ENCODE measurements at places on chromosomes 5 and 9.

GRCh38 chr5:5481633-5482032 lies 59.2 kb downstream of the ICE1 start:
- no peak for DNase-seq

DNA sequence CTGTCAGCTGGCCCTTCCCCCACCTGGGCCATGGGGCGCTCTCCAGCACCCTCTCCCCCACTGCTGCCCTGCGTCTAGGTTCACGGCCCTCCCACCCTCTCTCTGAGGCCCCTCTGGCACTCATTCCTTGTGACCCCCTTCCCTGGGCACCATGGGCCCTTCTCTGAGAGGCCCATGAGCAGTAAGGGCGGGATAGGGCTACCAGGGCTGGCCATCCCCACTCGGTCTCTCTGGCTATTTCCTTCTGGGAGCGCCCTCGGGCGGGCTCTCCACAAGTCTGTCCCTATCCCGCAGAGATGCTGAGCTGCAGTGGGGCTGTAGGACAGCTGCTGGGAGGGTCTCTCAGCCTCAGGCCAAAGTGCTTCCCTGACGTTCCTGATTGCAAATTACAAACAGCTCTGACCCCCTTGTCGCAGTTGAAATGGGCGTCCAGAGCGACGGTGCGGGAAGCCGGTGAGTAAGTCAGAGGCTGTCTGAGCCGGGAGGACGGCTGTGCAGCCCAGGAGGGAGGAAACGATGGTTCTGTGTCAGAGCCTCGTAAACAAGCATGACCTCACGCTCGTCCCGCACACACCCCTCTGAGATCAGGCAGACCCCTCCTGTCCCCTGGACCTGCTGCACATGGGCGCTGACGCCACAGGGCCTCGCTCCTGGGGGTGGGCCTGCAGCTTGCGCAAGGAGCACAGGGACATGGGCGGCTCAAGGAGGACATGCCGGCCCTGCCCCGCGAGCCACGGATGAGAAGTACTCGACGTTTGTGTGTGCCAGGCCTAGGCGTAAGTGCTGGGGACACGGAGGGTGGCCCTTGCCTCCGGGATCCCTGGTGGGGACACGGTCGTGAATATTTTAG lies 36.3 kb upstream of the GFPT2 start:
- DNase-seq = no peak

DNA sequence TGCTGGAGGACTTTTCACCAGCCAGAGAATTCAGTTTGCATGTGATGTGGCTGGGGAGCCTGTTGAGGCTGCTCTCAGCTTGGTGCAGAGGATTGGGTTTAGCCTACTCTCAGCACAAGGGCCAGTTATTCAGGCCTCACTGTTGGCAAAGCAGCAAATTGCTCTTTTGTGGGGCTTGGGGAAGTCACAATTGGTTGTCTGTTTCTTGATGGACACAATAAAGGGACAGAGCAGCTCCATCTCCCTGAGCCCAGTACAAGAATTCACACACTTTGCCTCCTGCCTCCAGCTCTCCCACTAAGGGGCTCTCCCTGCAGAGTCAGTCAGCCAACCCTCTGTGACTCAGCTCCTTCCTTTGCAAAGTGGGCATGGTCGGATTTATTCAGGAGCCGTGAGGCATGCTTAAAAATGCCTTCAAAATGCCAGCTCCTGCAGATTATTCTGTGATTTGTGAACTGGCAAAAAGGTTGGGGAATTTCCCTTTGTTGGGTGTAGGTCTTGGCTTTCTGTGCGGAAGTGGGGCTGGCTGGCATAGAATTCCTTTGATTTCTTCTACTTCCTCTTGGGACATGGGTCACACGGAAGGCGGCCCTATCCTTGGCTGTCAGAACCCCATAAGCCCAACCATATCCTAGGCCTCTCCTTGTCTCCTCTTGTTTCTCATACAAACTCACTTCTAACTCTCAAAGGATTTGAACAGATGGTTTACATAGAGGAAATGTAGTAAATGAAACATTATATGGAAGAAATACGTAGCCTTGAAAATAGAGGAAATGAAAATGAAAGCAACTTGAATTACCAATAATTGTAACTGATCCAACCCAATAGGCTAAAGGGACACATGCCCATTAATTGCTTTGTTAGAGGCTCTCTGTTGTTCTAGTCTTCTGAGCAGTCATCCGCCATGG lies 118.7 kb upstream of the CD180 start:
- no peak for DNase-seq

DNA sequence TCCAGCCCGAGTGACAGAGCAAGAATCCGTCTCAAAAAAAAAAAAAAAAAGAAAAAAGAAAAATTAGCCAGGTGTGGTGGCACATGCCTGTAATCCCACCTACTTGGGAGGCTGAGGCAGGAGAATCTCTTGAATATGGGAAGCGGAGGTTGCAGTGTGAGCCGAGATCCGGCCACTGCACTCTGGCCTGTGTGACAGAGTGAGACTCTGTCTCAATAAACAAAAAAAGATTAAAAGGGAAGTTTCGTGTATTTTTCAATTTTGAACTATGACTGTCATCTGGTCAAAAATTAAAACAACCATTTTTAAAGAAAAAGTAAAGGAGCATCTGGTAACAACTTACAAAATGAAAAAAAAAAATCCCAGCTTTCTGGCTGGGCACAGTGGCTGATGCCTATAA lies 36.3 kb upstream of the PLIN2 start:
- no peak for DNase-seq

- peak; percentile 49 for DNase-seq
Measured at GRCh38 chr5:141850244-141850768, 27.9 kb downstream of the PCDH1 start.

GRCh38 chr5:91408710-91409109 lies 25.6 kb upstream of the ARRDC3 start:
- DNase-seq = no peak

- no peak for DNase-seq
Measured at GRCh38 chr5:6579535-6579934, 53.3 kb downstream of the NSUN2 start.

GRCh38 chr9:35236692-35237091 lies 74.9 kb downstream of the UNC13B start:
- no peak for DNase-seq

DNA sequence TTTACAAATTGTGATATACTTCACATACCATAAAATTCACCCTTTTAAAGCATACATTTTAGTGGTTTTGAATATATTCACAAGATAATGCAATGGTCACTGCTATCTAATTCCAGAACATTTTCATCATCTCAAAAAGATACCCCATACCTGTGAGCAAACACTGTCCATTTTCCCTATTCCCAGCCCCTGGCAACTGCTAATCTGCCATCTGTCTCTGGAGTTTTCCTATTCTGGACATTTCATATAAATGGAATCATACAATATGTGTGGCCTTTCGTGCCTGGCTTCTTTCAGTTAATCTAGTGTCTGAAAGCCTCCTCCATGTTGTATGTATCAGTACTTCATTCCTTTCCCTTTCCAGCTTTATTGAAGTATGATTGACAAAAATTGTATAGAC lies 14.7 kb downstream of the SNX30 start:
- no peak for DNase-seq

- no peak for DNase-seq
Measured at GRCh38 chr5:160310140-160310539, 2.2 kb downstream of the CCNJL start.

- no peak for DNase-seq
Measured at GRCh38 chr5:110865400-110866094, 126.7 kb downstream of the SLC25A46 start.

DNA sequence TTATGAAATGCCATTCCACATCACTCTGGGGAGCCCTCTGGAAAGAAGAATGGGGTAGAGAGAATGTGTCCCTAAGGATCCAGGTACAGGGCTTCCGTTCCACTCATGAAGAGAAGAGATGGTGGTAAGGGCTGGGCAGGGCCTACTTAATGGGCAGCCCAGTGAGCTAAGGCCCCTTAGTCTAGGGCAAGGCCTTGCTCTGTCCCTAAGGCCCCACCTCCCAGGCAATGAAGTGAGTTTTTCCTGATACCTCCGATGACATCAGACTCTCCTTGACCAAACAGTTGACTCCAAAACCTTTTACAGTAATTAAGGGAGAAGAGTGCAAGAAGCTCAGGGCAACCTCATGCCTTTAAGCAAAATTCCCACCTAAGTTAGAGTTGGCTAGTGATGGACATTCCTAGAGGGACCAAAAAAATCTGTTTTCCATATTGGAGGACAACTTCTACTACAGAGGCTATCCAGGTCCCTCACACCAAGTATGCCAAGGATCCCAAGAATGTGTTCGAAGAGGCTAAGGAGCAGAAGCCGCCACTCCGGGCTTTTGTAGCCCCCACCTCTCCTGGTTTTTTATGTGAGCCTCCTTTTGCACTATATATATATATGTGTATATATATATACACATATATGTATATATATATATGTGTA lies 5.9 kb downstream of the KLF9 start:
- DNase-seq = no peak

DNA sequence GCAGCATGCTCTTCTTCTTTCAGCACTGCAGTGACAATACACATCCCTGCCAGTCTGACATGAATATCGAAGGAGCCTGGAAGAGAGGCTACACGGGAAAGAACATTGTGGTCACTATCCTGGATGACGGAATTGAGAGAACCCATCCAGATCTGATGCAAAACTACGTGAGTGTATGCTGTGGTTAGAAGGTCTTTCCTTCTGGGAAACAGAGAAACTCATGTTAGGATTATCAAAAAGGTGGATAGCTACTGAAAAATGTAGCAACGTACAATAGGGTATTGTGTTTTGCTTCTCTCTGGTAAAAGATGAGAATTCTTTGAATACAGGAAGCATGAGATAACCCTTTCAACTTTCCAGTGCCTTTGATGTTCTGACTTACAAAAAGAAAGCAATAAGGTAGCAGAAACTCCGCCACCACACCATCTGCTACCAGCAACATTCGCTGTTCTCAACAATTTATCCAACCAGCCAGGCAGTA lies 133.3 kb downstream of the PCSK5 start:
- DNase-seq = no peak

DNA sequence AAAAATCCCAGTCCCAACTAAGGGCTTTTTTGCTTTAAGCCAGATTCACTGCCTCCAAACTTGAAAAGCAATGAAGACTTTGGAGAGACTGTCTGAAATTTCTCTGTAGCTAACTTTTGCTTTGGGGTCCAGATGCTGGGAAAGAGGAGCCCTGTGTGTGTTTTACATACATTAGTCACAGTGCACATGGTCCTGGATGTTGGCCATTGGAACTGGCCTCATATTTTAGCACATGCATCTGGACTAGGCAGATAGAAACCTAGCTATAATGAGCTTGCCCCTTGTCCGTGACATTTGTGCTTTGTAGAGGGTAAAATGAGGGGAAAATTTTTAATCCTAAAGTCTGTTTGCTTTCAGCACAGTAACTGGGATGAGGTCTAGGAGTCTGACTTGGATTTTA lies 421.7 kb downstream of the CDK5RAP2 start:
- DNase-seq = no peak

All from GM12892 (cell line).